HCT116 (cell line): ENCODE measurements at places on chromosomes 4 and X. TPM values are rescaled to one million over a fixed set of nuclear protein-coding genes. Genes with fewer than 3 reads are reported as not detected.

DNA sequence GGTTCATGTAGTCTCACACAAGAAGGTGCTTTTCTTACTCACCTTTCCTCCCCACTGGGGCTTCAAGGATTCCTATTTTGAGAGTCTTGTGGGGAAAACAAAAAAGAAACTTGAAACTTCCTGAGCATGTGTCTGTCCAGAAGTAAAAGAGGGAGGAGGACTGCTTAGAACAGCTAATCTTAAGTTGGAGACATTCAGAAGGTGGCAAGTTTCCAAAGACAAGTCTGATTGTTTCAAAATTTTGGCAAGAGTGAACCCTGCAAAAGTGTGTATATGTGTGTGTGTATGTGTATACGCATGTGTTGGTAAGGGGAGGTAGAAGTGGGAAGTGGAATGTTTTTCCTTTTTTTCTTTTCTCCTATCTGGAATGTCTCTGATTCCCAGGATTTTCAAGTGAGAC, 189.0 kb upstream of the FRMPD4 start:
- H3K27me3 ChIP-seq = no peaks in the 10 kb centered on the region
- H3K4me1 ChIP-seq = no peaks in the 10 kb centered on the region
- no peak overlapping the region for H3K4me3 ChIP-seq
- no peak overlapping the region for H3K27ac ChIP-seq
- no peaks in the 10 kb centered on the region for H3K36me3 ChIP-seq
- DNase-seq = no peak

- no peak overlapping the region for H3K27ac ChIP-seq
- DNase-seq = no peak
- no peak overlapping the region for H3K4me3 ChIP-seq
- H3K27me3 ChIP-seq = no peaks in the 10 kb centered on the region
- no peaks in the 10 kb centered on the region for H3K36me3 ChIP-seq
These were observed 63.1 kb downstream of the SORCS2 start for GRCh38 chr4:7255488-7255881.

DNA sequence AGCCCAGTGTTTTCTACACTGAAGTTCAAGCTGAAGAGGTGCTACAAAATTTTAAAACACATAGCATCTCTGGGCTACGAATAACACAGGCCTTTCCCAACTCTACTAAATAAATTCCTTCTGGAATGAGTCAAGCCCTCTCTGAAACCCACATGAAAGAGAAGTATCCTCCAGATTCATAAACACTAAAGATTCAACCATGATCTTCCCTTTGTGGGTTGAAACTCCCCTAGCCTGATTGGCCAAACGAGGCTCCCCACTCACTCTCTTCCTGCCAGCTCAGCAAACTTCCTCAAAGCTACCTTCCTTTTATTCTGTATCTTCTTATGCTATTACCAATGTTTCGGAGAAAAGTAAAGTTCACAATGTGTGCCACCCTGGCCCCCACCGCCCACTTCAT, 95.4 kb downstream of the NKX6-1 start:
- DNase-seq = no peak
- no peak overlapping the region for H3K27ac ChIP-seq
- no peaks in the 10 kb centered on the region for H3K36me3 ChIP-seq
- H3K4me3 ChIP-seq = no peak overlapping the region
- 0 out of 2 replicates have a peak, but pooled peaks cover 3% of the 10 kb centered on the region for H3K4me1 ChIP-seq

GRCh38 chrX:25858273-25858880, 279.8 kb upstream of the MAGEB18 start:
- H3K27ac ChIP-seq = no peak overlapping the region
- no peak for DNase-seq
- no peaks in the 10 kb centered on the region for H3K36me3 ChIP-seq
- H3K4me1 ChIP-seq = no peaks in the 10 kb centered on the region

DNA sequence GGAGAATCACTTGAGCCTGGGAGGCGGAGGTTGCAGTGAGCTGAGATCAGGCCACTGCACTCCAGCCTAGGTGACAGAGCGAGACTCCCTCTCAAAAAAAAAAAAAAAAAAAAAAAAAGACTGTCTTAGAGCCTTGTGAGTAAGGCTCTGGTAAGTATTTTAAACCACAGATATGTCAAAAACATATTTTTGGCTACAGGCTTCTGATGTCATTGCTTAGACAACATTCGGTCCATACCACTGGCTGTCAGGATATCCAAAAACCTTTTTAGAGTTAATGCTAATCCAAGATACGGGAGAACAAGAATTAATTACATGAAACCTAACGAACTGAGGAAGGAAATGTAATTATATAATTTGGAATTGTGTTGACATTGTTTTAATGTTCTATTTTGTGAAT, 999.5 kb upstream of the PABPC4L start:
- no peaks in the 10 kb centered on the region for H3K4me1 ChIP-seq
- H3K4me3 ChIP-seq = no peak overlapping the region
- no peaks in the 10 kb centered on the region for H3K36me3 ChIP-seq
- H3K27me3 ChIP-seq = no peaks in the 10 kb centered on the region
- no peak overlapping the region for H3K27ac ChIP-seq
- DNase-seq = no peak

- no peak for DNase-seq
- H3K4me1 ChIP-seq = no peaks in the 10 kb centered on the region
- H3K27me3 ChIP-seq = no peaks in the 10 kb centered on the region
These were observed 826.0 kb downstream of the RAB28 start for GRCh38 chr4:12658146-12658545.

GRCh38 chr4:186820391-186820891, 96.8 kb upstream of the FAT1 start:
- H3K36me3 ChIP-seq = no peaks in the 10 kb centered on the region
- DNase-seq = peak; percentile 71
- peaks cover 86% of the 10 kb centered on the region for H3K4me1 ChIP-seq
- no peaks in the 10 kb centered on the region for H3K27me3 ChIP-seq

PPBP gene
- not detected for total RNA-seq
